Peyer's patch (tissue), 4 donors: ENCODE measurements at places on chromosomes 1 and 21. TPM values are rescaled to one million over a fixed set of nuclear protein-coding genes. Genes with fewer than 3 reads are reported as not detected.

SH2D1B gene
- not detected for total RNA-seq

P3R3URF gene
- not detected for total RNA-seq

SLC9C2 gene
- total RNA-seq, result not detected

THEM5 gene
- not detected for total RNA-seq

OR2L8 gene
- total RNA-seq, result not detected

CATSPERE gene
- 9.3 TPM for total RNA-seq
